Activated naive CD4-positive, alpha-beta T cell treated with anti-CD3 and anti-CD28 coated beads for 36 hours (primary cell): ENCODE measurements at places on chromosomes 11 and 22. TPM values are rescaled to one million over a fixed set of nuclear protein-coding genes. Genes with fewer than 3 reads are reported as not detected.

The STK33 gene
- 0.72 TPM for total RNA-seq

- no peak for DNase-seq
Measured at GRCh38 chr11:49302360-49302759, 94.0 kb upstream of the FOLH1 start.

GRCh38 chr11:118742304-118742703 is 48.7 kb downstream of the DDX6 start:
- DNase-seq = no peak

DNA sequence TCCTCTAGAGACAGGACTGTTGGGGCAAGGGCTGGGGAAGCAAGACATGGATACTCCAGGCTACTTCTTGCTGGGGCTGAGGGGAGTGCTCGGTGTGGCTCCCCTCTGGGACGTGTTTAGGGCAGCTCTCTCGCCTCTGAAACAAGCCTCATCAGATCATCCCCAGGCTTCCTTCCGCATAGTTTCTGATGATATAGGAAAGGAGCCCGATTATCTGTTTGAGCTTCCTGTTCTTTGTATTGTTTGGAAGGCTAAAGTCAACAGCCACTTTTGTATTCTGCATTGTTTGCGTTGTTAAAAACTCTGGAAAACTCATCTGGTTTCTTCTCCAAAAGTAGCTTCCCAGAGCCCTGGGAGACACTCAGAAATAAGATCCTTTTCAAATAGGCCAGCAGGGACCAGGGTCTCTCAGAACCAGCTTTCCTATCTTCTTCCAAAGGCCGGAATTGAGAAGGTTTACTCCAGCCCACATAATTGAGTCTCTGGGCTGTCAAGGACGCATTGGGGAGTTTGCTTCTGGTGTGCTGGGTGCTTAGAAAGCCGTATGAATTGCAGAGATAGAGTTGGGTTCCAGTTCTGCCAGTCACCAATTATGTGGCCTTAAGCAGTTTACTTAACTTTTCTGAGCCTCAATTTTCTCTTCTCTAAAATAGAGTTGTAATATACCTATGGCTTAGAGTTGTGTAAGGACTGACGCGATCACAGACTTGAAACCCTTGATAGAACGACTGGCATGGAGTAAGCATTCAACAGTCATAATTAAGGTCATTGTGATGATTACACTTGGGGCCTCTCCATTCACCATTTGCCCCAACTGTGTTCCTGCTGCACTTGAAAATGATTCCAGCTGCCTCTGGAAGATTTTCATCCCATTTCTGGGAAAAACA is 19.1 kb downstream of the CD44 start:
- DNase-seq = no peak

DNA sequence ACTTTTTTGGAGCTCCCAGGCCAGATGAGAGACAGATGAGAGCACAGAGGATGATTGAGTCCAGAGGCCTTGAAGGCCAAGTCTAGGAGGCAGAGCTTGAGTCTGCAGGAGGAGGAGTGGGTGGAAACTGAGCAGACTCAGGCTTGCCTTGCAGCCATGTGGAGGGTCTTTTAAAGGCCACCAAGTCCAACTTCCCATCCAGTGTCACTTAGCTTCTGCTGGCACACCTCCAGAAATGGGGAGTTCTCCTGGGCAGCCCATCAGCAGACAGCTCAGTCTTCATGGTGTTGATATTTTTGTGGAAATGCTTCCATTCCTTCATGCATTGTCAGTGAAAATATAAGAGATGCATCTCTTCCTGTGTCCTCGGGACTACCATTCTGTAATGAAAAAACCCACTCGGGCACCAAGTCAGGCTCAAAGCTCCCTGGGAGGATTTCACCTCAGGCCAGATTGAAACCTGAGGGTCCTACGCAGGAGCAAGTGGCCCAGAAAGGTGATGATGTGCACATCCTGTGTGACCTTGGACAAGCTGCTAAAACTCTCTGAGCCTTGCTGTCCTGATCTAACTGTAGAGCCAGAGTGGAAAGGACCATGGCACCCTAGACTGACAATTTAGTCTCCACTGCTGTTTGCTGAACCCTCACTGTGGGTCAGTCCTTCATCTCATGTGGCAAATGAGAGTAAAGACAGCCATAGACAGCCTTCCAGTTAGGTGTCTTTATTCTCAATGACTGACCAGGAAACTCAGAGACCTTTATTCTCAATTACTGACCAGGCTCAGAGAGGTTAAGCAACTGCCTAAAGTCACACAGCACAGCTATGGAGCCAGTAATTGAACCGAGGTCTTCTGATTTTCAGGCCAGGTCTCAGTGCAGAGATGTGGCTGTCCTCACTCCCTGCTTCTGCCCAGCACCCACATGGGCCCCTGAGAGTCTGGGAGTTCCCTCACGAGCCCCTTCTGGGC is 2.9 kb upstream of the LRRC32 start:
- no peak for DNase-seq
